ENCODE measurements at places on chromosomes 4 and X.

DNA sequence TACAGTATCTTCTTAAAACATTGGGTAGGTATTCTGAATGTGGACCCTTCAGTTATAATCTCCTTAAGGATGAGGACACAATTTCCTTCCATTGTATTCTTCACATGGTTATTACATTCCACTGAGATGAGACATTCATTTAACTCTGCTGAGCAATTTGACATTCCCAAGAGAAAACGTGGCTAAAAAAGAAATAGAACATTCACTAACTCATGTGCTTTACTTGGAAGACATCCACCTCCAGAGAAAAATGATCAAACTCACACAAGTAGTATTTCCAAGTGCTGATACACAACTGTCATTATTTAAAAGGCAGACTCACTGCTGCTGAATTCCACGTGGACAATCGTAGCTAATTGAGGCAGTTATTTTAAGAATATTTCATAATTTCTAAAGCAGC is 227.9 kb upstream of the ANKRD50 start:
- no peak for DNase-seq

DNA sequence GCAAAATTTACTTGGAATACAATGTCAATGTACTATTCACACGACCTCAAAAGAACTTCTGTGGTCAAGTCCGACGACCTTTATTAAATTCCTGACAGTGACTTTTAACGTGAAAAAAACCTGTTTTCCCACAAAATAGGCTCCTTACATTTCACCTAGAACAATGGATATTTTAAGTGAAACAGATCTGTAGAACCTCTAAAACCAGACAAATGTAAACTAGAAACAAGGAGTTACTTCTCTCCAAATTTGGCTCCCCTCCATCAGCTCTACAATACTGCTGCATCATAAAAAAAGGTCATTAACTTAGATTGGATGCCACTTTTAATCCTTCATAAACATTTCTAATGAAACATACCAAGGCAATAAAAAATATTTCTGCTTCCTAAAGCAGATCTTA is 1.2 kb downstream of the NEK1 start:
- no peak for DNase-seq

- no peak for DNase-seq
Observed at GRCh38 chr4:113901994-113902787, 77.3 kb downstream of the ARSJ start.

- no peak for DNase-seq
Observed at GRCh38 chr4:83589279-83589678, 53.4 kb downstream of the GPAT3 start.

DNA sequence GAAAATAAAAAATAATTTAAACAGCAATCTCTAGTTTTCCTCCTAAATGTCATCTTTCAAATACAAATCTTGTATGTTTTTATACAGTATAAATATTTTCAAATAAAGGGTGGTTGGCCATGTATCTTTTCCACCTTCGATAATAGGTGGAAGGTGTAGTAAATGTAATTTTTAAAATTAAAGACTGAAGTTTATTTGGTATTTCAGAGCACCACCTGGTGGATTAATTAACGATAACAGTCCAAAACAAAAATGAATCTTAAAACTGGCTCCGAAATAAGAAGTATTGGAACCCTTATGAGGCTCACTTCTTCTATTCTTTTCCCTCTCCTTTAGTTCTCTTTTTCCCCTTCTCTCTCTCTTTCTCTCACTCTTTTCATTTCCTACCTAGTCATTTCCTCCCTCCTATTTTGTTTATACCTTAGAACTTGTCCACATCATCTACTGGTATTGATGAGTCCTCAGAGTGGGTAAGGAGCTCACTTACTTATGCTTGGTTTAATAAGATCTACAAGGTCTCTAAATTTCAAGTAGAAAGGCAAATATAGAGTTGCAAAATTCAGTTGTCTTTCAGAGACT is 82.9 kb upstream of the EXOC1L start:
- no peak for DNase-seq

DNA sequence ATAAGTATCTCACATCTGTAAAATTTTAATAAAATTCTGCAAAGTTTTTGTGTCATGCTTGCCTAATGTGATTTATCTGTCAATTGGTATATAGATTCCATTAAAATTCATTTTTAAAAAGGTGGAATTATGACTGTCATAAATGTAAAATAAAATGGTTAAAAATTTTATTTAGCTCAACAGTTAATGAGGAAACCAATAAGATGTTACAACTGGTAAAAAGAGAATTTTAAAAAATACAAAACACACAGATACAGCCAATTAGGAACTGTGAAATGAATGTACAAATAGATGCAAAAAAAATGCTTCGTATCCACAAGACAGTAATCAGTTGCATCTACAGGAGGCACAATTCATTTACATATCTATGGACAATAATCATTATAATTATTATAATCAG is 297.6 kb downstream of the IL1RAPL1 start:
- no peak for DNase-seq

GRCh38 chrX:73812256-73812655 is 249.3 kb downstream of the CHIC1 start:
- no peak for DNase-seq

GRCh38 chr4:181278941-181279340 is 964.3 kb upstream of the TENM3 start:
- no peak for DNase-seq

DNA sequence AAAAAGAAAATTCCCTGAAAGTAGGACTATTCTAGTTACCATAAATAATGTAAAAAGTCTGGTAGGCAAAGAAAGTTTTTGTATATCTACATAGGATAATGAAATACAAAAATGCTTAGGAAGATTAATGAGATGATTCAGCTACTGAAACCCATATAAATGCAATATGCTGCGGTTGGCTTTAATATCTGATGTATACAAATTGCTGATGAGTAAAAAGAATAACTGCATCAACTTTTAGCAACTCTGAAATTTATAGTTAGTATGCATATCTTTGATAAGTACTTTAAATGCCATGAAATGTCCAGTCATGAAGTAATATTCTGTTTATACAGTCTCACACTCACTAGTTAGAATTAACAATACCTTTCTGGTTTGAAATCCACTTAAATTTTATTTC is 404.8 kb downstream of the TLL1 start:
- DNase-seq: no peak

DNA sequence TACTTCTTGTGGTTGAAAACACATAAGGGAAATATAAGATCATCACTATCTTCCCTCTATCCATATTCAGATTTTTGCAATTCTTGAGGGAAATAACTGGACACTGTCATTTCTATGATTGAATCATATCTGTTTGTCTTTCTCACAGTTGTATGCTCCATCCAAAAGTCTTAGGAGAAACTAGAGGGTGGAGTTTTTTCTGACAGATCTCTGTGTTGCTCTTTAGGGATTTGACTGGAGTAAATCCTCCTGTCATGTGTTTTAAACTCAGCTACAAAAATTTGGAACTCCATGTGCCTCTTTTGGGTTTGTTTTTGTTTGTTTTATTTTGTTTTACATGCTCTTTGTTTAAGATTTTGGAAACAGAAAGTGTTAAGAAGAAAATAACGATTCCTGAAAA is 136.5 kb downstream of the SPATA18 start:
- DNase-seq: no peak

- DNase-seq: no peak
Observed at GRCh38 chr4:72375073-72375736, 193.8 kb downstream of the ADAMTS3 start.

- DNase-seq: no peak
Observed at GRCh38 chr4:21366312-21366711, 582.3 kb downstream of the KCNIP4 start.
